Hindlimb muscle (tissue), 1 donor: ENCODE measurements at places on chromosomes 4 and X. TPM values are rescaled to one million over a fixed set of nuclear protein-coding genes. Genes with fewer than 3 reads are reported as not detected.
A peak's percentile ranks its signal among the peaks of the same experiment; 100 is the strongest.

Gene MAGEA12
- polyA plus RNA-seq, result not detected

Gene FOXO4
- polyA plus RNA-seq, result 51.5 TPM

Gene NLGN3
- polyA plus RNA-seq, result 2.5 TPM

- no peak for DNase-seq
Observed at GRCh38 chr4:3044870-3045819, 29.2 kb downstream of the HTT-AS start.

Gene GPC4
- 98.8 TPM for polyA plus RNA-seq

GRCh38 chr4:176833400-176834175 is 40.9 kb upstream of the VEGFC start:
- DNase-seq, result no peak

DNA sequence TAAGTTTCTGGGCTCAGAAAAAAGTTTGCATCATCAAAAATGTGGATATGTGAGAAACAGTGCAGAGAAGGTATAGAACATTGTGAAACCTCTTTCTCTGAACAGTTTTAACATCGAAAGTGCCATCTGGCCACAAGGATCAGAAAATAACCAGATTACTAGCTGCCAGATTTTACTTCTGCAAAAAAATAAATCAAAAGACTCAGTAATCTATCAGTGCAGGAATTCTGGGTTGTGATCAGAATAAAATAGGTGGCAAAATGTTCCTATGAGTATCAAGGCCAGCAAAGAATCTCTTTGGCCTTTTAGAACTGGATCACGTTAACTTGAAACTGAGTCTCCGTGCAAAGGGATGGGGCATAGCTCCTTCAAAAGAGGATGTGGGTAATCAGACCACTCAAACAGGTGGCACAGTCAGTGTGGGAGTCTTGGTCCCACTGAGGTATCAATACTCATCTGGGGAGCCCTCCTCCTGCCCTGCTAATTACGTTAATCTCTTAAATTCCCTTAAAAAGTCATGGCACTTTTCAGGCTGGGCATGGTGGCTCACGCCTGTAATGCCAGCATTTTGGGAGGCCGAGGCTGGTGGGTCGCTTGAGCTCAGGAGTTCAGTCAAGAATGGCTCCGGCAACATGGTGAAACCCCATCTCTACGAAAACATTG is 26.7 kb upstream of the RBM47 start:
- DNase-seq, result no peak

GRCh38 chrX:1894026-1894294 is 279.1 kb downstream of the ASMT start:
- DNase-seq, result no peak

DNA sequence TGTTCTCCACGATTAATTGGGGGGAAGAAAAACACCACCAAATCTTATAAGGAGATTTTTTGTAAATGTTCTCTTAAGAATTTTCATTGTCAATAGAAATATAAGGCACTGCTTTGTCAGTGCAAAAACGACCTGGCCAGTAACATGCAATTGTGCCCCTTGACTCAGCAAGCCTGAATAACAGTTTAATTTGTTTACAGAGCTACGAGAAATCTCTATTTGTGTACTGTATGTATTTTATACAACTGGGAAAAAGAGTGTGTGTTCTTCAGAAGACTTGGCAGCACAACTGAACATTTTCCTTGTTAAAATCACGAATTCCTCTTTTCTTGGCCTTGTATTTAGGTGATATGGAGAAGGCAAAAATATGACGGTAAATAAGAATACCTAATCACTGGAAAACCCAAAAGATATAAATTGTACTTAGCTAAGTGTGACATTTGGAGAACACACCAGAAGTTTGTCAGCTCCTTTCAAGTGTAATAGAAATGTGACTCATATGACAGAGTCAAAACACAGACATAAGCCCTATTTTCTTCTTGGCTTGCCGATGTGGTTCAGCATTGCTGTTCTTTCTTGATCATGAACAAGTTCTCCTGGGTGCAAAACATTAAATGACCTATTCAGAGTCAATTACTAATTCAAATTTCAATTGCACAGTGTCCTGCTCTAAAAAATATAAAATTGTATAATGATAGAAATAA is 945.0 kb upstream of the INTU start:
- DNase-seq, result peak; percentile 14

DNA sequence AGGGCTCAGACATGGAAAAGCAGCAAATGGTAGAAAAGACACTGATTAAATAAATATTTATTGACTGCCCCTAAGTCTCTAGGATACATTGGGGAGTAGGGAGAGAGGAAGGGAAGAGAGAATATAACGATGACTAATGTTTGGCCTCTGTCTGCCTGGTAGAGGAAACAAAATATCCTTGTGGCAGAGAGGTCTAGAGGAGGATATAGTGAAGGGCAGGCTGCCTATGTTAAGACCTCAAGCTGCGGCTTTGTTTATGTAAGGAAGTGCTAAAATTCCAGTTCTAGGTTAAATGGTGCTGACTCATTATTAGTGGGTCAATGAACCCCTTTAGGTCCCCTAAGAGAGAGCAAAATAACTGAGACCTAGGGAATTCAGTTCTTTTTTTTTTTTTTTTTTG is 427.3 kb upstream of the FTHL17 start:
- no peak for DNase-seq

GRCh38 chrX:69664693-69665092 is 48.8 kb downstream of the EDA start:
- no peak for DNase-seq

GRCh38 chr4:119671205-119671604 is 42.6 kb upstream of the PDE5A start:
- DNase-seq, result no peak

DNA sequence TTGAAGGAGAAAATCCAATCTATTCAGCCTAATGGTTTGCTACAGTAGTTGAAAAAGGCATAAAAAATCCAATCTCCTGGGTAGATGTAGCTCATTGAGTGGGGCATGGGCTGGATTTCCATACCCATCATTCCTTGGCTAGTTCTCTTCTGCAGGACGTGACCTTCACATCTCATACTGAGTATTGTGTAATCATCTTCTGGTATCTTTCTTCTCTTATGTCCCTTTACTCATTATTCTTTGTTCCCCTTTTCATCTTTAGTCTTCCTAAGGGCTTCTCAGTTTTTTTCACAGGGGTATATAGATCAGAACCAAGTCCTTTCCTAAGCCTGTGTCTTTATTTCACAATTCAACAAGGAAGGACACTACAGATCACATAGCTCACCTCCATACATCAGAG is 727.6 kb upstream of the MAGEB2 start:
- DNase-seq, result no peak

- DNase-seq, result no peak
Observed at GRCh38 chr4:181517491-181517890, 725.7 kb upstream of the TENM3 start.

- no peak for DNase-seq
Observed at GRCh38 chrX:20693078-20693477, 426.4 kb upstream of the RPS6KA3 start.

DNA sequence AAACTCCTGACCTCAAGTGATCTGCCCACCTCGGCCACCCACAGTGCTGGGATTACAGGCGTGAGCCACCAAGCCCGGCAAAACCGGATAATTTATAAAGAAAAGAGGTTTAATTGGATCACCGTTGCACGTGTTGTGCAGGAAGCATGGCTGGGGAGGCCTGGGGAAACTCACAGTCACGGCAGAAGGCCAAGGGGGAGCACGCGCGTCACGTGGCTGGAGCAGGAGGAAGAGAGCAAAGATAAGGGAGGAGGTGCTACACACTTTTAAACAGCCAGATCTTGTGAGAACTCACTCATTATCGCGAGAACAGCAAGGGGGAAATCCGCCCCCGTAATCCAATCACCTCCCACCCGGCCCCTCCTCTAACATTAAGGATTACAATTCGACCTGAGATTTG is 177.9 kb upstream of the TENM3 start:
- DNase-seq, result no peak

GRCh38 chrX:13428053-13428786 is 108.4 kb upstream of the ATXN3L start:
- no peak for DNase-seq

GRCh38 chr4:25019501-25019900 is 11.2 kb downstream of the LGI2 start:
- DNase-seq, result no peak

DNA sequence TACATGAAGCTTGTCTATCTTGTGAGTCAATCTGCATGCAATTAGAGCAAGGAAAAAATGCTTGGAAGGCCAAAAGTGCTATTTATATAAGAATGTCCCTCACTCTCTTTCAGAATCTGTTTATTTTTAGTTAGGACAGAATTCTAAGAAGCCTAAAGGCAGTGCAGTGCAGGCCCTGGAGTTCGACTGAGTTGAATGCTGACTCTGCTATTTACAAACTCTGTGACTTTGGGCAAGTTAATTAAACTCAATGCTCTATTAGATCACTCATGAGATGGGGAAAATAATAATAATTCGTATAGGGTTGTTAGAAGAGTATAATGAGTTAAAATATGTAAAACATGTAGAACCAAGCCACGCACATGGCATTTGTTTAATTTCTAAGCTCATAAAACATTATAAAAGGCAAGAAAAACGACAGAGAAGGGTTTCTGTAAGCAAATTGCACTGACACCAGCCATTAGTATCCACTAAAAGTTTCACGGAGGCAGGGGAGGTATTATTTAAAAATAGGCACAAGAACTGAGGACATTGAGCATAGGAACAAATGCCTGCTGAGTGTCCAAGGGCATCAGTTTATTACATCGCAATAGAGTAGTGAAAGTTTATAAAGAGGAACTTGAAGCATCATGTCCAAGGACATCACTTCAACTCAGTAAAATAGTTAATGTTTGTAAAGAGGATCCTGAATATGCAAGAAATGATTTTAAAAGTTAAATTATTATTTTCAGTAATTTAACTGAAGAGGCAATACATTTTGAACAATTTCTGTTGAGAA is 115.0 kb upstream of the INPP4B start:
- DNase-seq, result no peak

Gene TMEM35A
- polyA plus RNA-seq, result 1.5 TPM

DNA sequence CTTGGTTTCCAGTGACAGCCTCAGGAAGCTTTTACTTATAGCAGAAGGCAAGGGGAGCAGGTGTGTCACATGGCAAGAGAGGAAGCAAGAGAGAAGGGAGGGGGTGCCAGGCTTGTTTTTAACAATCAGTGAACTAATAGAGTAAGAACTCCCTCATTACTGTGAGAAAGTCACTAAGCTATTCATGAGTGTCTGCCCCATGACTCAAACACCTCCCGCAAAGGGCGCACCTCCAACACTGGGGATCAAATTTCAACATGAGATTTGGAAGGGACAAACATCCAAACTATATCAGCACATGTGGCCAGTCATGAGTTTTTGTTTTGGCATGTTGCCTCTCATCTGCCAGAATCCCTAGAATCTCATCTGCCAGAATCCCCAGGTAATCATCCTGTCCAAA is 183.5 kb upstream of the C1QTNF7 start:
- no peak for DNase-seq

DNA sequence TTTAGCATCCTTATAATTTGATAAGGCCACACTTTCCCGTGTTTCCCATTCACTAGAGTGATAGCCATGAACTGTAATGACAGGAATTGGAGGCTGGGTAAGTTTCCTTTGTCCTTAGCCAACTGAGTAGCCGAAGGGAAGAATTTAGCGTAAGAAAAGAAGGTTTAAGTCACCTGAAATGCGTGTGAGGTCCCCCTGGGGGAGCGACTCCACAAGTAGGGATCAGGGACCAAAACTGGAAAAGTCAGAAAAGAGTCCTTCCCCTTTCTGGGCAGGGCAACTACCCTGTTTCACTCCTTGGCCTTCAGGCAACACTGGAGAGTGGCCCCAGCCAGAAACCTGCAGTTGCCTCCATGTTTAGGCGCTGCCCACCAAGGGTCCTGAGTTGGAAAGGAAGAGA is 81.6 kb upstream of the MED14 start:
- DNase-seq, result no peak

GRCh38 chr4:37978248-37978924 is 18.2 kb downstream of the PTTG2 start:
- DNase-seq, result no peak

- no peak for DNase-seq
Observed at GRCh38 chr4:151670843-151671242, 90.0 kb downstream of the GATB start.

DNA sequence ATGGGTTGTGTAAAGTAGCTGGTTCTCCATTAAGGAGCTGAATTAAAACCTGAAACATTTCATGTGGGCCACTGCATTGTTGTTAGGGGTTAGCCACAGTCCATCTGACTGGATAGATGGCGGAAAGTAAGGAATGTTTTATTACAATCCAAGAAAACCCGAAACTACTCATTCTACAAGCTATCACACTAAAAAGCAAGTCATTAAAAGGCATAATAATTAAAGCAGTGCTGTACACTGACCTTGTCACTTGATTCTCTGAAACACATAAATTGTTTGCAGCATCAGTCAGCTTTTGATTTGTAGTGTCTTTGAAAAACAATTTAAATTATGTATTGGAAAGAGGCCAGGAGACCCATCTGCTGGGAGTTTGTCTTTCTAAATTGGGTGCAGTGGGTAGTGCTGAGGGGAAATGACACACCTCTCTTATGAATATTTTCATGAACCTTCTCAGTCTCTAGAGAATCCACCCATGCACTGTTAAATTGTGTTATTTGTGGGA is 75.7 kb upstream of the ANK2 start:
- no peak for DNase-seq

- DNase-seq, result no peak
Observed at GRCh38 chrX:72475338-72475737, 97.3 kb downstream of the HDAC8 start.

GRCh38 chr4:6696611-6697010 is 2.9 kb downstream of the S100P start:
- DNase-seq, result no peak

Gene CLCN3
- 25.7 TPM for polyA plus RNA-seq

Gene IRAK1
- 46.3 TPM for polyA plus RNA-seq

Gene NLGN4X
- polyA plus RNA-seq, result 2.5 TPM

GRCh38 chrX:130793975-130794374 is 109.0 kb downstream of the ENOX2 start:
- DNase-seq, result no peak

Gene LINC00632
- polyA plus RNA-seq, result 5.9 TPM

Gene AREG
- 0.21 TPM for polyA plus RNA-seq

DNA sequence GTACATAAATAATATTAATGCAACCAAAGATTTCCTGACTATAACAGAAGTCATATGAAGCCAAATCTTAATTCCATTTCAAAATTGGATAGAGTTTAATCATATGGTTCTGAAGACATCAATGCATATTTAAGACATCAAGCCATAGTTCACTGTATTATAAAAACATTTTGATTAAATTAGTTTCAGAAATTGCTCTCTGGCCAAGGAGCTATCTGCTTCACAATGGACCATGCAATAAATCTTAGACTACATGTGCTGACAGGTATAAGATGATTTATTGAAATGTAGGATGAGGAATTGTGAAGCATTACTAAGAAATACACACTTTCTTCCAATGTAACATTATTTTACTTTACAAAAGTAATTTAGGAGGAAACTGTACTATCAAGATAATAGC is 81.6 kb downstream of the MID1 start:
- DNase-seq, result no peak

DNA sequence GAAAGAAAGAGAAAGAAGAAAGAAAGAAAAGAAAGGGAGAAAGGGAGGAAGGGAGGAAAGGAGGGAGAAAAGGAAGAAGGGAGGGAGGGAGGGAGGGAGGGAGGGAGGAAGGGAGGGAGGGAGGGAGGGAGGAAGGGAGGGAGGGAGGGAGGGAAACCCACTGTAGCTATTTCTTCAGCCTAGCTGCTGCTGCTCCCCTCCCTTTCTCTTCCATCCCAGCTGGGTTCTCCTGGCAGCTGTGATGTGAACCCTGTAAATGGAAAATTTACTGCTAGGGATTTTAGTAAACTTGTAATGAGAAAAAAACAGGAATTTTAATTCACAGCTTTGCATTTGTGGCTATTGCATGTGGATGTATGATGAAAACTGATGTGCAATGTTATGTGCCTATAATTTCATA is 8.0 kb downstream of the NR0B1 start:
- DNase-seq, result peak; percentile 17
